ENCODE measurements at places on chromosomes 3 and 15.

- DNase-seq: no peak
Measured at GRCh38 chr15:48604567-48604966, 40.9 kb downstream of the FBN1 start.

DNA sequence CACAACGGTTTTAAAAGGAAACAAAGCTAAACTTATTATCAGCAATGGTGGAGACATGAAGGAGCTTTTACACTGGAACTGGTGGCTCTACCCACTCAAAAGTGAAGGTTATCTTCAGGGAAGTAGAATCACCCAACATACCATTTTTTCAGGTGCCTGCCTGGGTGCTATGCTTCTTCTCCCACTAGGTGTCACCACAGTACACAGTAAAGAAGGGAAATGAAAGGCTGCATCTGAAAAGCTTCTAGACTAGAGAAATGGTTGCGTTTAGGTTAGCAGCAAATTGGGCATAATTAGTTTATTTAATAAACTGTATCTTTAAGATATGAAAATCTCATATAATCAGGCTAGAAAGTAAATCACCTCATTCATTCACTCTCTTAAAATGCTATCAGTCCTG is 47.0 kb upstream of the SELENOK start:
- peak; percentile 58 for DNase-seq

DNA sequence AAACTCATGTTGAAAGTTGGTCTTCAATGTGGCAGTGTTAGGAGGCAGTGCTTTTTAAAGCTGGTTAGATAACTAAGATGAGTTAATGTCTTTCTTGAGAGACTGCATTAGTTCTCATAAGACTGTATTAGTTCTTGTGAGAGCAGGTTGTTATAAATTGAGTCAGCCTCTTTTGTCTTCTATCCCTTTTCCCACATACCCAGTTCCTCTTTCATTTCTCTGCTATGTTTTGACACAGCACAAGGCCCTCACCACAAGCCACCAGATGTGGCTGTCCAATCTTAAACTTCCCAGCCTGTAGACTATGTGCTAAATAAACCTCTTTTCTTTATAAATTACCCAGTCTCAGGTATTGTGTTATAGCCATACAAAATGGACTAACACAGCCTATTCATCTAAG is 94.6 kb upstream of the SNTN start:
- peak; percentile 22 for DNase-seq

DNA sequence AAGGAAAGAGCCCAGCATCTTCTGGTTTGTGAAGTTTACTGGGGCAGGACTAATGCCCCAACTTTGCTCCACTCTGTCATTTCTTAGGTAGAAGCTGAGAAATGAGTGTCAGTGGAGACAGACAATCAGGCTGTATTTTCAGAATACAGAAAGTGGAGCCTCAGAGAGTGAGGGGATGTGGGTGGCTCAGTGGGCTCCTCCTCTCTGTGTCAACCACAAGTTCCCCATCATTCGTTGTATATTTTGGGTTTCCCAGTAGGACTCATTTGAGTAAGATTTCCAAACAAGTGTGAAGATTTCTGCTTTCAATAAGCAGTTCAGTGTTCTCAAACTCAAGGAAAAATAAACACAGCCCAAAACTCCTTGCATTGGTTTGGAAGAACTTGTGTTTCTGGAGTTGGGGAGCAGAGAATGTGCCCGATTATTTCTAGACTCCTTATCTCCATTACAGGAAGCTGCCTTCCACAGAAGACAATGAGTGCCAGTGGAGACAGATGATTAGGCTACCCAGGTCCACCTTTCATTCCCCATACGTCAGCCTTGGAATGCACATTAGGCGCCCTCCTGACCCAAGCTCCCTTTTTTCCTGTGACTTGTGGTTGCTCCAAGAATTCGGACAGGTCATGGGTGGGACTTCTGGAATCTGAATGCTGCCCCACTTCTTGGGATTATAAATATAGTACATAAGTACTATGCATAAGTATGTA is 792.1 kb upstream of the LMCD1 start:
- DNase-seq: no peak

- no peak for DNase-seq
Measured at GRCh38 chr3:144127700-144128099, 156.1 kb downstream of the DIPK2A start.

DNA sequence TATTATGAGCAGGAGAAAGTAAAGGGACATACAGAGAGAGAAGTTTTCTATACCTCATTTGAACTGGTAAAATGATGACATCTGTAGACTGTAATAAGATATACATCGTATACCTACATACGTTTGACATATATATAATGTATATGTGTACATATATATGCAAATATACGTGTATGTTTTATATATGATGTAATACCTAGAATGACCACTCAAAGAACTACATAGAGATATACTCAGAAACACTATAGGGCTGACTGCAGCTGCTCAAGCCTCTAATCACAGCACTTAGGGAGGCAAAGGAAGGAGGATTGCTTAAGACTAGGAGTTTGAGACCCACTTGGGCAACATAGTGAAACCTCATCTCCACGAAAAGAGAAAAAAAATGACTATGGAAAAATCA is 48.5 kb upstream of the MCTP2 start:
- DNase-seq: no peak

- no peak for DNase-seq
Measured at GRCh38 chr15:57436166-57436565, 59.9 kb downstream of the CGNL1 start.

DNA sequence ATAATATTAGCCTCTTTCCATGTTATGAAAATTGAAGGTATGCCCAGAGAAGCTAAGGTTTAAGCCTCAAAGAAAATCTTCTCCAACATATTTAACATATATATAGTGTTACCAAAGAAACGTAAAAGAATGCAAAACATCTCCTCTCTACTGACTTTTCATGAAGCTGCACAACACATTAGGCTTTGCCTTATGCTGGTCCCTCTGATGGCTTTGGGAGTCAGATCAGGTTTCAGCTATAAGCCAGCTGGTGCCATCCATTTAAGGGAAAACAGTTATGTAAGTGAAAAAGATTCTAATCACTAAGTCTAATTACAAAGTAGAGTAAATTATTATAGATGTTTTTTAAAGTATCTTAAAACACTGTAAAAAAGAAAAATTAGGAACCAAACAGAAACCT is 410.5 kb downstream of the LSAMP start:
- DNase-seq: no peak

DNA sequence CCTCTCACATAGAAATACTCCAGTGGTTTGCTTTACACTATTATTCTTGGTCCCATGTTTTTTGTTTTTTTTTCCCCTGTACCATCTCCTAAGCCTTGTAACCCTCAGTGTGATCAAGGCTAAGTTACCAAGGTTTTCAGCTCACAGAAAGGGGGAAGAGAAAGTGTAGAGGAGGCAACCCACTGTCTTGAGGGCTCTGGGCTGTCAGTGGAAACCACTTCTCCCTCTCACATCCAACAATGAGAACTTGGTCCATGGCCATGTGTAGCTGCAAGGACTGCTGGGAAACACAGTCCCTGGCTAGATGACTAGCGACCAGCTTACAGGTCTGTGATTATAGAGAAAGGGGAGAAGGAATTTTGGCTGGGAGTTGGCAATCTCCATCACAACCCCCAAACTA is 30.3 kb downstream of the GPD1L start:
- DNase-seq: no peak

DNA sequence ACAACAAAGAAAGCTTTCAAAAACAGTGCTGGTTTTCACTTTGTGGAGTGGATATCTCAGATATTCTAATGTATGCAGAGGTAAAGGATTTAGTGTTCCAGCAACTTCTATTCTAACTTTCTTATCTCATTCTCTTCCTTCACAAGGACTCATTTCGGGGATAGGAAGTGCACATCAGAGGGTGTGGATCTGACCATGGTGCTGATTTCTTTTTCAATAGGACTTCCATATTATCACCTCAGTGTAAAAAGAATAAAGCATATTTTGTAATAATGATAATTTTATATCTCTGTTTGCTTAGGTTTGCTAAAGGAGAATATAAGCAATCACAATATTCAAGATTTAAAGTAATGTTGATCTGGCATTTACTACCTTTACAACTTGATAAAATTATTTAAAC is 12.5 kb upstream of the CADM2 start:
- DNase-seq: no peak

DNA sequence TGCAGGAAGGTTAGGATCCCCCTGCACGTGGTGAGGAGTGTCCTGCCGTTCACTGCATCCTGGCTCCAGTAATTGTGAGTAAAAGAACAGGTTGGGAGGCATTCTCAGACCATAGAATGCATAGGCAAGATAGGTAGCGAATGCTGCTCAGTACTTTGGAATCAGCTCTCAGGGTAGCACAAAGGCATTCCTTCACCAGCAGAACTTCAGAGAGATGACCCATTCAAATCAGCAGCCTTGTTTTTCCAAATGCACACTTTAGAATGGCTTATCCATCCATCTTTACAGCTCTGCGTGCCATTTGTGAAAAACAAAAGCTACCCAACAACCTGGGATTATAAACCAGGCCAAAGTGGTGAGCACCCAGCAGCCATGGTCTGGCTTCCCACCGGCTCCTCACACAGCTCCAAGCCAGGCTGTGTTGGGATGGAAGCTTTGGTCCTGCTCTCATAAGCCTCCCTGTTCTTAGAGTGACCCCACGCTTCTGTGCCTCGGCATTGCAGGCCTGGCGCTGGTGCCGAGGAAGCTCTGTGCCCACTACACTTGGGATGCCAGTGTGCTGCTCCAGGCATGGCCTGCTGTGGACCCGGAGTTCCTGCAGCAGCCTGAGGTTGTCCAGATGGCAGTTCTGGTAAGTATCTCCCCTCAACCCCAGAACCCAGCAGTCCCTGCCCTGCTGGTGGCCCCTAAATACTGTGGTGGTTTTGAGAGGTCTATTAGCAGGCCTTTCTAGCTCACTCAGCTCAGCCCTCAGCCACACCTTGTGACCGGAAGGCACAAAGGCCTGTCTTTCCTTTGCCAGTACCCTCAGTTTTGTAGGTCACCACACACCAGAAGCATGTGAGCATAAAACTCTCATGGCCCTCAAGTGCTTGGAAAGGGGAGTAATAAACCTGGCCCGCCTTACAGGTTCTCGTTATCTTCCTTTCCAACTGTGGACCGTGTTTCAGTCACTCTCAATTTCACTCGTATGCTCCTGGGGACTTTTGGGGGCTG is 52.9 kb upstream of the LIMD1 start:
- DNase-seq: no peak

GRCh38 chr3:72768936-72769335 is 79.3 kb downstream of the SHQ1 start:
- no peak for DNase-seq

DNA sequence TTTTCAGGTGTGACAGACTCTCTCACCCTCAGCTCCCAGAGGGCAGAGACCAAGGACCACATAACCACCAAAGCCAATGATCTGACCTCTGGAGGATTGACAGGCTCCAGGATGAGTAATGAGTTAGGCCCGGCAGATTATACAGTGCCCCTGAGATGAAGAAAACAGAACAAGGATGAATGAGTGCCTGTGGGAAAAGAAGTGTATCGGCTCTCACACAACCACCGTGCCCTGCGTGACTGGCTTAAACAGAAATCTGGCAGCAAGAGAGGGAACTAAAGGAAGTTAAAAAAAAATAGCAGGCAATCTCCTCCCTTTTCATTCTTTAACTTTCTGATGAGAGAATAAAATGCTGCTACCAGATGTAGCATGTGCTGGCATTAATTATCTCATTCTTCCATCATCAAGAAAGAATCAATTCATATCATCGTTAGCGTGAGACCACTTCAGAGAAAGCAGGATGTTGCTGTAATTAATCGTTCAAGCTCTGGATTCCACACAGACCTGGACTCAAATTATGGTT is 227.5 kb upstream of the COL8A1 start:
- DNase-seq: peak; percentile 63

DNA sequence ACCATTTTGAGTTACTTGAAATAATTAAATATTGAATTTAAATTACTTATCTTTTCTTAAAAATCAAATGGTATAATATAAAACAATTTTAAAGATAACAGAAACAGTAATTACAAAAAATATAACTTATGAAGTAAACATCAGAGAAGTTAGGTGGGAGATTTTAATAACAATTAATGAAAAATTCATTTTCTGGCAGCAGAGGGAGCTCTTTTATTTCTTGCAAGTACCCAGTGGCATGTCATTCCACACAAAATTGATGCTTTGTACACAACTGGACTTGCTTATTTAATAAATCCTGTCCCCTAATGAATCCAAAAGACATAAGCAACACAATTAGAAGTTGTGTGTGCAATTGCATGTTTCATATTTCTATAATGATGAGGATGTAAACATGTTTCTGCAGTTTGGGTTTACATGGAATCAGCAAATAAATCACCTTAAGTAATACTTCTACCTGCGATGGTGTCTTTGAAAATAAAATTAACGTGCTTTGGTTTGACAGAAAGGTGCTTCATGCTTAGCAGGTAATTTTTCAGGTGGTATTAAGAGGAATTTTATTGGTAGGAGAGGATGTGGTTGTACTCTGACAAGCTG is 861.3 kb downstream of the ZPLD1 start:
- DNase-seq: peak; percentile 25

DNA sequence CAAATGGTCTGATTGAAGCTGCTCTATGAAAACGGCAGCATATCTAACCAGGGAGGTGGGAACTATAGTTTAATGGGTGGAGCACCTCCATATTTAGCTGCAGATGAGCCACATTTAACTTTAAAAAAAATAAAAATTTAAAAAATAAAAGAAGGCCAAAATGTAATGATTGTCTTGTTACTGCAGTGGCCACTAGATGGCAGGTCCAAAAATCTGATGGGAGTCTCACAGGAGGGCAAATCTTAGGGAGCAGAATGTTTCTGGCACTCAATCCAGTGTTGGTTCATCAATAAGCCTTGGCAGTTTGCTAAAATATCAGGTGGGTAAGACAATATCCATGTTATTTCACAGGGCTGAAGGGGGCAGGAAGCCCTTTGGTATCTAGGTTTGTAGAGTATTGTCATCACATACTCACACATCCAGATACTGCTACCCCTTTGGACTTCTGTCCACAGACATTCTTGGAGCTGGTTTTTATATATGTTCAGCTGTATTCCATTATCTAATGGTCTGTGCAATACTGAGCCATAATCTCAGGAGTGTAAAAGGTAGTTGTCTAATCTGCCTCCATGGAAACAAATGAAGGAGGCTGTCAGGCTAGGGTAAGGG is 233.3 kb downstream of the TIGIT start:
- peak; percentile 22 for DNase-seq

- peak; percentile 2 for DNase-seq
Measured at GRCh38 chr15:60964527-60964926, 264.6 kb downstream of the RORA start.

GRCh38 chr3:35900079-35900478 is 260.8 kb downstream of the ARPP21 start:
- DNase-seq: no peak

GRCh38 chr15:47586653-47587224 is 130.6 kb upstream of the SEMA6D start:
- DNase-seq: no peak
